ENCODE measurements at places on chromosomes 3 and 15.

DNA sequence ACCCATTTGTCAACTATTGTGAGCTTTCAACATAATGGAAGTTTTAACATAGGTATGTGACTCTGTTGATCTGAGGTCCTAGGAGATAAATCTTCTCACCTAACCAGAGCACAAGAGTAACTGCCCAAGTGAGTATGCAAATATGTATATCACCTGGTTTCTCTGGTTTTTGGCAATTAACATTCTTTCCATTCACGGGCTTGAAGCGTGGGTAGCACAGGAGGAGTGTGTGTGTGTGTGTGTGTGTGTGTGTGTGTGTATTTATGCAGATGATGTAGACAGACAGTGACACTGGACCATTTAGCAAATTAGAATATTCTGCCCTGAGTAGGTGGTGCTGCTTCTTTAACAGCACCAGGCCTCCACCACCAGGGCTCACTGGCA lies 15.0 kb downstream of the EPHB1 start:
- no peak for DNase-seq

DNA sequence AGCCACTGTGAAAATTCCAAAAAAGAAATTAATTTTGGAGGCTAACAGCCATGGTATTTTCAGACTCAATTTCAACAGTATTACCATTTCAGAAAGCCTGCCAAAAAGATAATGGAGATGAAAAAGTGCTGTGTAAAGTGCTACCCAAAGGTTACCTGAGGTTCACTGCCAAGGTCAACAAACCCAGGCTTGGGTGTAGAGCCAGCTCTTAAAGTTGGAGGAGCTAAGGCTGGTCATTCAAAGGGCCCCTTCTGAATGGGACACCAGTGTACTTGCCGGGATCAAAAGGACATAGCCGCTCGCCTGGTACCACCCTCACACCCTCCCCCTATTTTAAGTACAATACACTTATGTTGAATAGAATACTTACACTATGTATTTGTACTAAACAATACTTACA lies 64.5 kb downstream of the ETV5 start:
- DNase-seq = no peak

- no peak for DNase-seq
Observed at GRCh38 chr3:123075359-123075758, 8.5 kb downstream of the PDIA5 start.

- DNase-seq = no peak
Observed at GRCh38 chr3:139547666-139548065, 8.1 kb upstream of the RBP1 start.

DNA sequence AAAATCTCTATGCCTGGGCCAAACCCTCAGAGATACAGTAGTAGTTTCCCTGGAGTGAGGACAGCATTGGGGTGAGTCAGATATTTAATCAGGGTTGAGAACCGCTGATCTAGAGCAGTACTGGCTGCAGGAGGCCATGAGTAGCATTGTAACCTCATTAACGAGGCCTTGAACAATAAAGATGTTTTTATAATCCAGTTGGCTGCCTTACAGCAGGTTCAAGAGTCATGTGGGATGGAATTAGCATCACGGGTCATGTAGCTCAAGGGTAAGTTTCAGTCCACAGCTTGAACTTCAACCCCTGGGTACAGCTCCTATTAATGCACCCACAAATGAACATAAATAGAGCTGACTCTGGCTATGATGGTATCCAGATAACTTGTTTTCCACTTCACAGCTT lies 5.1 kb downstream of the HPS3 start:
- DNase-seq = no peak

DNA sequence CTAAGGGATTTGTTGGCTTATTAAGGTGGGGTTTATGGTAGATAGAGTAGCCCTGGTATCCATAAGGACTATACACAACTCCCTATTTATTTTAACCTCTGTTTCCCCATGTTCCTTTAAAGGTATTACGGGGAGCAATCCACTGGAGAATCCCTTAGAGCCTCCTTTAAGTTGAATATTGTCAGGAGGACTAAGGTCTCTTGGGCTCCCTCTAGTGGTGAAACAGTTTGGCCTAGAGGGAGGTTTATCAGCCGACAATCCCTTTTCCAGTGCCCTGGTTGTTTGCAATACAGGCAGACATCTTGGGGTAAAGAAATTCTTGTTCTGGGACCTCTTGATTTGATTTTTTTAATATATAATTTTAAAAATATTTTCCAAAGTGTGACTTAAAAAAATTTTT lies 12.9 kb downstream of the OPA1 start:
- peak; percentile 55 for DNase-seq

DNA sequence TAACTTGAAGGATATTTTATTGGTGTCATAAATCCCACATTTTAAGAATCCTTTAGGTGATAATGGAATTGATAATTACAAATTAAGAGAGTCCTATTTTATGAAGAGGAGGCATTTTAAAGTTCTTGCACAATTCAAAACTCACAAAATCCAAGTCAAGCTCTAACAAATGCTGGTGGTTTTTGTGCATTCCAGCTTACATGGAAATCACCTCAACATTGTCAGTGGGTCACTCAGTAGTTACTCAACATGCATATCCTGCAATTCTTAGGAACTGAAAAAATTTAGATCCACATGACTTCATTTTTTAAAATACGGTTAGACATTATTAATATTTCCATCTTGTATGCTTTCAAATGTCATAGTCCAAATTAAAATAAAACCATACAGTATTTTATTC lies 487.2 kb downstream of the CNTN3 start:
- no peak for DNase-seq

DNA sequence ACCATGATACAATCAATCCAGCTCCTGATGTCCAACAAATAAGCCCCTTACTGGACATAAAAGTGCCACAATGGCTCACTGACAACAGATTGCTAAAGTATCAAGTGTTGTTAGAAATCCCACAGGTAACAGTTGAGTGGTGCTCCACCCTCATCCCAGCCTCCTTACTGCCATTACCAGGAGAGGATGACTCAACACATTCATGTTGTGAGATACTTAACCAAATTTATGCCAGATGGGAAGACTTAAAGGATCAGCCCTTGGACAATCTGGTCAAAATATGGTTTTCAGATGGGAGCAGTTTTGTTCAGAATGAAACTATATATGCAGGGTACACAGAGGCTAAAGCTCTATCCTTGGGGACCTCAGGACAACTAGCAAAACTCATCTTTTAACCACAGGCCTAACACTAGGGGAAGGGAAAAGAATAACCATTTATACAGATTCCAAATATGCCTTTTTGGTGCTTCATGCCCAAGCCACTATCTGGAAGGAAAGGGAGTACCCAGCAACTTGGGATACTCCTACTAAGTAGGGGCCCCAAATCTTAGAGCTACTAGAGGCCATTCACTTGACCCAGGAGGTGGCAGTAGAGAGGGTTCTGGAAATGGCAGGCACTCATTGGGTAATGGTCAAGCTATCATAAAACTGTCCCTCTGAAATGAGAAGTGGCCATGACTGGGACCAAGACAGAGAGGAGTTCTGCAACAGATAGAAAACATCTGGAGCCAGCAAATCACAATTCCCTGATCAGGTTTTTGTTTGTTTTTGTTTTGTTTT lies 6.9 kb upstream of the ZNF662 start:
- DNase-seq = no peak

GRCh38 chr3:17801131-17801530 lies 58.7 kb upstream of the TBC1D5 start:
- DNase-seq = no peak

DNA sequence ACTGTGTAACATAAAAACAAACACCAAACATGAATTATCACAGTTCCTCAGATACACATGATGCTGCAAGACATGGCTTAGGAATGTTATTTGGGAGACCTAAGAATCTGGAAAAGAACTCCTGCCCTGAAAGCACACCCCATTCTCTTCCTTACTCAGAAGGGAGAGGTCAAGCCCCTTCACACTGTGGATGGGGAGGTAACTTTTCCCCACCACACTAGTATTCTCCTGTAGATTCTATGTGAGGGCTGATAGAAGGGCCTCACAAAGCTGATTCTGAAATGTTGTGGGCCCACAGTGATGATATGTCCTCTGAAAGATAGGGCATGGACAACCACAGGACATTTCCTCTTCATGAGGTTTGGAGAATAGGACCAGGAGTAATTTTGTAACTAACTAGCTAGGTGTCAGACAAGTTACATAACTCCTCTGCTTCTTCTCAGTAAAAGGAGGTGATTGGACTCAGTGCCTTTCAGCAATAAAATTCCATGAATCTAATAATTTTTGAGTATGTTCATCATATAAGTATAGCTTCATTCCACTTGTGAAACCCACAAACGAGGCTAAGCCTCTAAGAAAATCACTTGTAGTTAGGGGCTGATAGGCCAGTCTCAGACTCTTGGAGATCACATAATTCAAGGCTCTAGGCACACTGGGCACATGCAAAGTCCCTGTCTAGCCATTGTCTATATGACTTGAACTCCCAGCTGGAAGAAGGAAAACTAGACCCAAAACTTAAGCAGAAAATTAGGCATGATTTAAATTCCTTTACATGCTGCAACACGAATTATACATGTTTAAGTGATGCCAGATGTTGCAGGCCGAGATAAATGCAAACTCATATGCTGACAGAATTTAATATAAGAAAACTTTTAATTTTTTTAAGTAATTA lies 7.5 kb downstream of the PTX3 start:
- no peak for DNase-seq

GRCh38 chr3:106208251-106208650 lies 339.4 kb upstream of the CBLB start:
- no peak for DNase-seq

GRCh38 chr15:39354189-39354588 lies 226.7 kb upstream of the THBS1 start:
- DNase-seq = no peak

GRCh38 chr3:115475178-115476041 lies 147.9 kb upstream of the GAP43 start:
- DNase-seq = no peak

GRCh38 chr3:170426240-170426797 lies 7.7 kb downstream of the CLDN11 start:
- DNase-seq = peak; percentile 47

- peak; percentile 83 for DNase-seq
Observed at GRCh38 chr3:48634661-48635221, 520 bp downstream of the SLC26A6 start.

GRCh38 chr3:56799251-56799882 lies 2.4 kb downstream of the ARHGEF3 start:
- peak; percentile 59 for DNase-seq

DNA sequence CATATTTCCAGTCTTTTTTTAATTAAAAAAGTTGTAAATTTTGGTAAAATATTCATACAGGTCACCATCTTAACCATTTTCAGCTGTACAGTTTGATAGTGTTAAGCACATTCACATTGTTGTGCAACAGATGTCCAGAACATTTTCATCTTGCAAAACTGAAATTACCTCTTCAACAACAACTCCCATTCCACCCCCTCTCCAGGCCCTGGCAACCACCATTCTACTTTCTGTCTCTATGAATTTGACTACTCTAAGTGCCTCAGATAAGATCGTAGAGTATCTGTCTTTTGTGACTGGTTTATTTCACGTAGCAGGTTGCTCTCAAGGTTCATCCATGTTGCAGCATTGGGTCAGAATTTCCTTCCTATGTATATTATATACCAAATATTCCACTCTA lies 76.0 kb downstream of the SLCO3A1 start:
- DNase-seq = peak; percentile 57

DNA sequence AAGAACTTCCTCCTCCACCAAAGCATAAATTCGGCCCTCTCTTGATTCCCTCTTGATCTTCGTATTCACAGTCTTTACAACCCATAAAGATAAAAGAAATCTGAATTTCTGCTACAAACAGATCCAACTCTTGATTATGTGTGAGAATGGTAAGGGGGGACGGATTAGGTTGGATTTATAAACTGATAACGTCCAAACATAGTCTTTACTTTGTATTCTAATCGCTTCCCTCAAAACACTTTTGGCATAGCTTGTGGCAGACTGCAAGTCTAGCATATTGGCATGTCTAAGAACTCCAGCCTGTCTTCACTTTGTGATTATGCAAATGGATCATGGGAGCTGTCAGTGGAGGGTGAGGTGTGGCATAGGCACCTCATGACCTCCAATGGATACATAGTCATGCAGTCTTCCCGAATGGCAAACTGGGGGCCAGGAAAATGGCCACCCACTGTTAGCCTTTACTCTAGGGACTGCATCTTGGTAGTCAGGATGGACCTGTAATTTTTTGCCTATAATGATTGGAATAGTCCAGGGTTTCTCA lies 24.3 kb upstream of the GPR171 start:
- DNase-seq = no peak

DNA sequence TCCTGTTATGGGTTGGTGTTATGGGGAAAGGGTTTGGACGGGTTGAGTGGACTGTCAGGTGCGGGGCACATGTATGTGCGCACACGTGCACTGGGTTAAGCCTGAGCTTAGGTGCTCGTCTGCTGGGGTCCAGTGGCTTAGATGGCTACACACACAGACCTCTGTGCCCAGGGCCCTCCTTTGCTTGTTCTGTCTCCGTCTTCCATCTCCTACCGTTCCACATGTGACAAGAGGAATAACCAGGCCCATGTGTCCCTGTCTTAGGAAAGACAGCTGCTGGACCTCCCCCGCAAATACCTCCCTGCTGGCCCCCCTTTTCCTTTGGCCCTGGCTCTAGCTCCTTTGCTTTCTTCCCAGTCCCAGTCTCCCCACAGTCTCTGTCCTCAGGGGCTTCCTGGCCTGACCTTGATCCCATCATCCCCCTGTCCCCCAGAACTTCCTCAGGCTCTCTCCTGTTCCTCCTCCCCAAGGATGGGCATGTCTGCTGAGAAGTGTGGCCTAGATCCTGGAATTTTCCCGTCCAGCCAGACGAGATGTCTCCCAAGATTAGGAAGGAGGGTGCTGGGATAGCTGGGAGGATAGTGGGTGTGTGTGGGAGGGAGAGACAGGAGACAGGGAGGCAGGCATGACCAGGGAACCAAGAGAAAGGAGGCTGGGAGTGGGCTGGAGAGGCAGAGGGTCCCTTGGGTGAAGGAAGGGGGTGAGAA lies 797 bp upstream of the THPO start:
- DNase-seq = no peak

- DNase-seq = peak; percentile 82
Observed at GRCh38 chr15:31326875-31327668, 437 bp downstream of the KLF13 start.

DNA sequence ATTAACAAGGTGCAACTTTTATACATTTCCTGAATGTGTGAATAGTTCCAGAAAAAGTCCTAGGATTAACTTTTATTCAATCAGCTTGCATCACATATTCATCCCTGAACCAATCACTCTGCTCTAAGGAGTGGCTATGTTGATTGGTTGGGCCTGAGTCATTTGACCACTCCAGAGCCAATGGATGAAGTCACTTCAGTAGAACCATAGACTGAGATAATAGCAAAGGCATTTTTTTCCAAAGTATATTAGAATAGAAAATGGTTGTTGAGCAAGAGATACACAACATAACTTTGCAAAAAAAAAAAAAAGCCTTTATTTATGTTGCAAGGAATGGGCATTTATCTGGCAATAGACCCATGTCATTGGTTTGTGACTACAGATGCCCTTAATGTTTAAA lies 55.5 kb upstream of the AGTR1 start:
- no peak for DNase-seq

DNA sequence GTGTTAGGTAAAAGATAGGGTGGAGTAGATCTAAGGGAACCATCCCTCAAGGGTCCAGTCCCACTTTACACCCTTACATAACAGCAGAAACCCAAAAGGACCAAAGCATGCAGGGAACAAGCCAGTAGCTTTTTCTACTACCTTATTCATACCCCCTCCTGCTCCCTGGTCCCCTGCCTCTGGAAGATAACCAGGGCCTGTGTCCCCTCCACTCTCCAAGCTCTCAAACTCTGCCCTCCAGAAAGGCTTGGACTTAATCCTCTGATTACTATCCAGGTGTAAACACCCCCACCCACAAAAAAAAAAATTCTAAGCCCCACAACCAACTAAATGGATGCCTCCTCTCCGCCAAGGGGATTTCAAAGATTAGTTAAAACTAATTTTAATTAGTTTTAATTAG lies 33.9 kb upstream of the STRIT1 start:
- no peak for DNase-seq

- DNase-seq = peak; percentile 59
Observed at GRCh38 chr3:14633819-14634424, 17.6 kb upstream of the CCDC174 start.

Data from SK-N-SH (cell line).